Nasal cavity respiratory epithelium epithelial cell of viscerocranial mucosa (primary cell): ENCODE measurements at places on chromosomes 12 and 14. TPM values are rescaled to one million over a fixed set of nuclear protein-coding genes. Genes with fewer than 3 reads are reported as not detected.

The SPIC gene
- not detected in 2 replicates for total RNA-seq

The NANOG gene
- total RNA-seq: under 0.01 TPM in 1 of 2 replicates, not detected in the other

The ACTN1 gene
- total RNA-seq: 219 and 525 TPM in 2 replicates

The LBHD2 gene
- not detected in 2 replicates for total RNA-seq
